ENCODE measurements at places on chromosomes 5 and 9.

DNA sequence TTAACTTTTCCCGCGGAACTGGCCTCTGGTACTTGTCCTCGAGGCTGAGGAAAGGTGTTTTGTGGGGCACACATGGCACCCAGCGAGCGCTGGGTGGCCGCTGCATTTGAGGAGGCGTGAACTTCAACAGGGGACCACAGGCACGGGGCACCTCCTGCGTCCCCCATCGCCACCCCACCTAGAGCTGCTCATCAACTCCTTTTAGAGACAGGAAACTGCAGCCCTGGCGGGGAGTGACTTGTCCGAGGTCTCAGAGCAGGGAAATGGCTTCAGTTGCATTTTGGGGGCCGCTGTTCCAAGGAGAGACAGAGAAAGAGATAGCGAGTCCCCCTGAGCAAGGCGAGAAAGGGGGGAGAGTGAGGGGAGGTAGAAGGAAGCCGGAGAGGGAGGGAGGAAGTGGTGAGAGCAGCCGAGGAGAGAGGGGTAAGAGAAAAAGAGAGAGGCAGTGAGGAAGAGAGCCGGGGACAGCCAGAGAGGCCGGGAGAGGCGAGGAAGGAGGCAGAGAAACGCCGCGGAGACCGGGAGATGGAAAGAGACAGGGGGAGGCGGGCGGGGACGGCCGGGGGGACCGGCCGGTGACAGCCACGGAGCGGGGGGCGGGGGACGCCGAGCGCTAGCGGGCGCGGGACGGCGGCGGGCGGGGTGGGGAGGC is 12.5 kb upstream of the LHX2 start:
- no peak for DNase-seq

DNA sequence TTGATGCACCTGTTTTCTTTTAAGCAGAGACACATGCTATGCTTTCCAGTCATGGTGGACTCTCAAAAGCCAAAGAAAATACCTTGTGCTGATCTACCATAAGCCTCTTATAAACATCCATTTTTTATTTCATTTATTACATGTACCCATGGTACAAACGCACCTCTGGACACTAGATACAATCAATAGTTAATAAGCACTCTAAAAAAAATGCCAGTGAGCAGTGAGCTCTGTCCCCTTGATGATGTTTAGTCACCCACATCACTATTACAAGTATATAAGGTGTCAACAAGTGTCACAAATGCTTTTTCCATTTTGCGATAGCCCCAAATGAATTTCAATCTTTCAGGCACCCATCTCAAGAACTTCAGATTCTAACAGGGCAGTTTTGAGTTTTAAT is 5.9 kb downstream of the KLF4 start:
- DNase-seq, result no peak

DNA sequence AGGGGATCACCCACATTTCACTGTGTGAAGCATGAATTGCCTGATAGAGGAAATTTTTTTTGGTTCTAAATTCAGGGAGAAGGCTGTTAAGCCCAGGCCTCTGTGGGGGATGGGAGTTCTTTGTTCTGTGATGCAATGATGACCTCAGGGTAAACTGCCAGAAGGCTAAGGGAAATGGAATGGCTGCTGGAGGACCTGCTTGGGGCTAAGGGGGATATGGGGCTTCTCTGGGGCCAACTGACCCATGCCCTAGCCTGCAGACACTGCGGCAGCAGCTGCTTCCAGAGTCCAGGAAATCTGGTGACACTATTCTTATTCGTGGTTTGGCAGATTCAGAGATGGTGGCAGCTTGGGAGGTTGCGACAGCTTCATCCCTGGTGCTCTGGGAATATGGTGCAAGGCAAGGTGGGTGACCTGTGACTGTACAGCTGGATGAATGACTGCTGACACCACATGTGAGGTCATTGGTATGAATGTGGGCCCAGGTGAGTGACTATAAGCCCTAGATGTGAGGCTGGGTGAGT is 30.3 kb downstream of the VCP start:
- DNase-seq, result no peak

GRCh38 chr5:150067405-150067960 is 18.9 kb downstream of the CSF1R start:
- DNase-seq, result no peak

DNA sequence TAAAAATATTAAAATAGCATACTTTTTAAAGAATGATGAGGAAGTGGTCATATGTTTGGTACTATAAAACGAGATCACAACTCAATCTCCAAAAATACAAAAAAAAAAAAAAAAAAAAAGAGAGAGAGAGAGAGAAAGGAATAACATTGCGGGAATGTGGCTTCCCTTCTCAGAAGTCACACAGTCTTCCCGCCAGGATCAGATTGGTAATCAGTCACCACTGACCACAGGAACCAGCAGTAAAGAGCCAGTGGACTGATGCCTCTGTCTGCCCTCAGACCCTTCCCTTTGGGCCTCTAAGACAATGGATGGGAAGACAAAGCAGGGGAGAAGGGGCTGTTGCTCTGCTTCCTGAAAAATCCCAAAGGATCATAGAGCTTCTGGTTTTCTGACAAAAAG is 104.9 kb downstream of the KLHL3 start:
- no peak for DNase-seq

DNA sequence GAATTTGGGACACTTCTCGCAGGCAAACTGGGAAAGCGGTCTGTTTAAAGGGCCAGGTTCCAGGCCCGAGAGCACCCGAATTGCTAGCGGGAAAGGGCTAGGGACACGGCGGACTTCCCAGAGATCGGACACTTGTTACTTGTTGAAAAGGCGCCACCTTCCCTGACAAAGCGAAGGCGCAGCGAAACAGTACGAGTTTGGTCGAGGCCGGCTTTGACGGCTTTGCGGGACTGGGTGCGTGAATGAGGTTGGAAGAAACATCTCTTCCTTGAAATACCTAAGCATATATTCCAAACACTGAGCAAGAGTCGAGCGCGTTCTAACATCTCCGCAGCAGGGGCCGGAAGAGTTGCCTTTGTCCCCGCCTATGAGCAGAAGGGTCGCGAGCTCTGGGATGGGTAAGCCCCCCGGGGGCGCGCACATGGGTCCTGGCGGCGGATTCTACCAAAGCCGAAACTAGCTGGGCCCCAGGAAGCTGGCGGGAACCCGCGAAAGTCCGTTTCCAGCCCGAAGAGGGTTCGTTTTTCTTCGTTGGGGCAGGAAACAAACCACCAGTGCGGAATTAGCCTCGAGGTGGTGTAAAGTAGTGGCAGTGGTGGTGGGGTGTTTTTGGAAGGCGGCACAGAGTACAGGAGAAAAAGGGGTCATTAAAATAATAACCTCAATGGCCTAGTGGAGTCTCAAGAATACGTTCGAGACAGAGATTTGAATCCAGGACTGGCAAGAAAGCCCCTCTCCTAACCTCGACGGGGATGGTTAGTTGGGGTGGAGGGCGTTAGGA is 1.5 kb downstream of the GDNF start:
- DNase-seq, result peak; percentile 70

- DNase-seq, result no peak
These were observed 161.7 kb downstream of the RANBP17 start for GRCh38 chr5:171023508-171023907.

Data from fibroblast of skin of scalp (primary cell).